ENCODE measurements at places on chromosomes 5 and 9.

DNA sequence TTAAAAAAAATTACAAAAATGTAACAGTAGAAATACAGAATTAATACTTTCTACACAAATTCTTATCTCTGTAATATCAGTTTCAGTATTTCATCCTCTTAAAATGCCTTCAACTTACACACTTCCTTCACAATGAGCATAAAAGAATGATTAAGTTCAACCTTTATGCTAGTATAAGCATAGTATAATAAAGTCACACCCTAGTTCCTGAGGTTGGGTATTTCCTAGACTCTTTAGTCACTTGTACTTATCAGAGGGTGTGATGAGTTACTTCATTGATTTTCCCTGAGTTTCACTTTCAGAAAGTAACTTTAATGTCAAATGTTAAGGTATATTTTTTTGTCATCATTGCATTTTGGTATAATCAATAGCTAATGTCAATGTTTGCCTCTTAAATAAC lies 302.4 kb downstream of the PDE4D start:
- no peak for DNase-seq

DNA sequence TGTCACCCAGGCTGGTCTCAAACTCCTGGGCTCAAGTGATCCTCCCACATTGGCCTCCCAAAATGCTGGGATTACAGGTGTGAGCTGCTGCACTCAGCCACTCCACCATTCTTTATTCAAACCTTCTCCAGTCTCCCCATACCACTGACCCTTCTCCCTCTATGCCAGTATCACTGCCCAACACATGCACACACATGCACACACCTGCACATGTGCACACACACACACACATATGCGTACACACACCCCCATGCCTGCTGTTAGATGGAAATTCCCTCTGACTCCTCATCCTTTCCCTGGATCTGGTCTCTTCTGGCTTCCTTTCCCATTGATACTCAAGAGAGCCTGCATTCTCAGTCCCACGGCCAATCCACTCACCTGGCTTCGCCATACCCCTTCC lies 170.0 kb downstream of the CRB2 start:
- DNase-seq = no peak

- no peak for DNase-seq
These were observed 126.1 kb upstream of the NFIB start for GRCh38 chr9:14440062-14440461.

- no peak for DNase-seq
These were observed 27.8 kb downstream of the TNFSF15 start for GRCh38 chr9:114777821-114778609.

- DNase-seq = no peak
These were observed 300.0 kb downstream of the YTHDC2 start for GRCh38 chr5:113813466-113813865.

GRCh38 chr9:97985058-97985861 lies 2.1 kb downstream of the ANP32B start:
- DNase-seq = no peak

GRCh38 chr5:55917402-55918086 lies 66.4 kb downstream of the IL31RA start:
- no peak for DNase-seq

DNA sequence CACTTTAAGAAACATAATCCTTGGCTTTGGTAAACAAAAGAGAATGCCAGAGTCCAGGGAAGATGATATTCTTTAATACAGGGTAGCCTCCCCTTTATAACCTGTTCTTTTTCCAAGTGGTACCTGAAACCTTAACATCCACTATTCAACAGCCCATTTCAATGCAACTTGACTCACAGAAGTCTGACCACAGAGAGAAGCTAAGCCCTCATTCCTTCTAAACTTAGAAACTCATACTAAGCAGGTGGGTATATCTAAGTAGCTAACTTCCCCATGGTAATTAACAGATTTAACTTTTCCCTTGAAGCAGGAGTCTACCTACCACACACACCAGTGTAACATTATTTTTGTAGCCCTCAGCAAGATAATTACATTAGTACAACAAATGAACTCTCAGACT lies 91.9 kb downstream of the CEMIP2 start:
- DNase-seq = no peak

- DNase-seq = no peak
These were observed 163.7 kb downstream of the ALDH1A1 start for GRCh38 chr9:72788966-72789735.

GRCh38 chr5:15260356-15261268 lies 239.4 kb upstream of the FBXL7 start:
- no peak for DNase-seq

DNA sequence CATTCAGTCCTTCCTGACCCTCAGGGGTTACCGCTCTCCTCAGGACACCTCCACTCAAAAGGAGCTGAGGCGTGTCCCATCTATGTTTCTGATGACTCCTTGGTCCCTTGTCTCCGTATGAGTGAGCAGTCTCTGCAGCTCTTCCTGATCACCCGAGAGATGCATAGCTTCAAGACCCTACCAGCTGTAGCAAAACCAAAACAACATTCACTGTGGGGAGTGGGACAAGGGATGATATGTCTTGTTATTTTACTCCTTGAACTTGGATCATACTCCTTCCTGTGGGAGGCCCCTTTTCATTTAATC lies 14.4 kb downstream of the GLDC start:
- no peak for DNase-seq

- peak; percentile 69 for DNase-seq
These were observed 25.1 kb downstream of the ERGIC1 start for GRCh38 chr5:172858990-172859811.

- no peak for DNase-seq
These were observed 32.7 kb upstream of the FSD1L start for GRCh38 chr9:105414947-105415661.

GRCh38 chr9:91101611-91102168 lies 260.0 kb downstream of the AUH start:
- no peak for DNase-seq

DNA sequence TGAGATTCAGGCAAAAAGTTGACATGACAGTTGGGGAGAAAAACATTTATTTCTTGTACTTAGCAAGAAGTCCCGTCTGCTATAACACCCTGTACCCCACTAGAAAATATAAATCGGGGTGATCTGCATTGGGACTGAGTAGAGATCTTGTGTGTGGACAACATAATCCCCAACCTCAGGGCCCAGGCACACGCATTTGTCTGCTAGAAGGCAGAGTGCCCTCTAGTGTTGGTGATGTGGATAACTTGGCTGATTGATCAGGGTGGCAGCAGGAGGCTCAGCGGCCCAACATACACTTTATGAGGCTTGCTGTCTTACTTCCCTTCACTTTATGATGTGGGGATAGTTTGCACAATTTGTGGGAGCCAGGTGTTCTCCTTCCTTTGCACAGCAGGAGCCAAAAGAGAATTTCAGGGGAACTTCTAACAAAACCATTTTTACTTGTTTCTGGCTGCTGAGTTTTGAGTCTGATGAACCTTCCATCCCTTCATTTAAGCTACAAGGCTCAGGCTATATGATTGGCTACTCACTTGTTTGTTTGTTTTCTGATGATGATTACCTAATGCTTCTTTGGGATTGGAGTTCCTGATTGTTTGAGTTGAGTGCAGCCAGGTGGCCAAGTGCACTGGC lies 263.2 kb downstream of the DMAC1 start:
- peak; percentile 46 for DNase-seq

GRCh38 chr5:168300326-168301182 lies 9.1 kb downstream of the WWC1 start:
- no peak for DNase-seq

DNA sequence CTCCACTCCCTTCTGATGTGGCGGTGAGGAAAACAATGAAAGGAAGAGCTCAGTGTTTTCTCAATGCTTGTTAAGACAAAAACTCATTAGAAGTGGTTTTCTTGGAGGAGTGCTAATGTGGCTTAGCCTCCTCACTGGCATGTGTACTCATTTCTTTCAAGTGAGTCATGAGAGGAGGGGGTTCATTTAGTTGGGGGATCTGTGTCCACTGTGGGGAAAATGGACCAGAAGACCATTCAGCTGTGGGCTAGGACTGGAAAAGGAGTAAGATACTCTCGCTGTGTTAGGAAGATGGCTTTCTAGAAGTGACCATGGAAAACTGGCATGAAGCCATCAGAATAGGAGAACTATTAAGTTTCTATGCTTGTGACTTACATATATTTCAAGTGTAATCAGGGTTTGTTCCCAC lies 23.5 kb downstream of the KLF9 start:
- no peak for DNase-seq

- peak; percentile 75 for DNase-seq
These were observed 19.3 kb upstream of the CAMSAP1 start for GRCh38 chr9:135926402-135927194.

DNA sequence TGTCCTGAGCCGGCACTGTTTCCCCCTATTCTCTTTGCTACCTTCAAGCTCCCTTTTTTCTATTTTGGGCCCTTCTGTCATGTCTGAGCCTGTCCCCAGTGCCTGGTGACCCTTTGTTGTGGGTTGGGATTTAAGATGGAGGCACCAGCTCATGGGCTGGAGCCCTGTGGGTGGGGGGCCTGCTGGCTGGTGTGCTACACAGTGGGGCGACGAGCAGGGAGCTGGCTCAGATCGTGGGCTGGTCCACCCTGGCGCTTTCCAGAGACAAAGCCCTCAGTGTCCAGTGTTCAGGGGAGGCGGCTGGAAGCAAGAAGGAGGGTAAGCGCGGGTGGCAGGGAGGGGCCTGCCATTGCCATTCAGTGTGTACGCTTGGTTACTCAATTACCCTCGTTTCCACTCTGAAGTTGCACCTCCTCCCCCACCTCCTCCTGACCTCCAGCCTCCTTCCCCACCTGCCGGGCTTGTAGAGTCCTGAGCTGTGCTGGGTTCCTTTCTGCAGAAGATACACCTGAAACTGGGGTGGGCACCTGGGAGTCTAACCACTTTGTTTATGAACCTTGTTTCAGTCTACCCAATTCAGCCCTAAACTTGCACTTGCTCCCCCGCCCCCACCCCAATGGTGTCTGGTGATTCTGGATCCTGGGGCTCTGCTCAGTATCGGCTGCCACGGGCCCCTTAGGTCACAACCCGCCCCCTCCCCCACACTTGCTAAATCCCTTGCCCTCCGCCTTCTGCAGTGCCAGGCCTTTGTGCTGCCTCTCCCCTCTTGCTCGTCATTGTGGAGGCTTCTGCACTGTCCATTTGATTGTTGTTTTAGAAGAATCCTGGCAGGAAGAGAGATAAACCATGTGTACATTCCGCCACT lies 49.9 kb downstream of the MVB12B start:
- no peak for DNase-seq

GRCh38 chr5:72101828-72102227 lies 5.4 kb upstream of the MAP1B start:
- DNase-seq = no peak

DNA sequence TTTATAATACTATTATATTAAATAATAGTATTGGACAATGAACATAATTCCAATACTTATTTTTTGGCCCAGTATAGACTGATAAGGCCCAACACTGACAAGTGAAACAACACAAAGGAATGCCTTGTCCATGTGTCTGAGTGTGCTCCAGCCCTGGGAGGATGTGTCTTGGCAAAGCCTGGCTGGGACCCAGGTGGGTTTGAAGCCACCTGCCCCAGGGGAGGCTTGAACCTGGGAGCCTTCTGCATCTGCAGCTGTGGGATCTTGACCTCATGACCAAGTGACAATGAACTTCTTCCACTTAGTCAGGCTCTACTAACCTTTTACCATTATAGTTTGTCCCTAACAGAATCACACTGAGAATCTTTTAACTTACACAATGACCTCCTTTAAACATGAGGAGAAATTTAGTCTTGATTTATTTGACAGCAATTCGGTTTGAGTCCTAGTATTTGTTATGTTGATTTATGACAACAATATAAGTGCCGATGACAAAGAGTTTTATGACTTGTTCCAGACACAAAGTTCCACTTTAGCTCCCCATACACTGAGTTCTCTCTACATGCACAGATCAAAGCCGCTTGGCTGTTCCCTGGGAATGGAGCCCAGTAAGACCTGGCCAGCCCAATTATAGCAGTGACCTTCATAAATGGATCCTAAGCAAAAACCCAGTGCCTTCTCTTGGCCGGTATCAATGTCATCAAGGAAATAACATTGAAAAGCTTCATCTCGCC lies 294.5 kb downstream of the CTNND2 start:
- no peak for DNase-seq

GRCh38 chr5:108818613-108819272 lies 71.0 kb downstream of the FER start:
- no peak for DNase-seq

GRCh38 chr5:140266471-140267200 lies 36.3 kb downstream of the PFDN1 start:
- no peak for DNase-seq

- no peak for DNase-seq
These were observed 3.1 kb upstream of the CATSPER3 start for GRCh38 chr5:134964359-134965270.

DNA sequence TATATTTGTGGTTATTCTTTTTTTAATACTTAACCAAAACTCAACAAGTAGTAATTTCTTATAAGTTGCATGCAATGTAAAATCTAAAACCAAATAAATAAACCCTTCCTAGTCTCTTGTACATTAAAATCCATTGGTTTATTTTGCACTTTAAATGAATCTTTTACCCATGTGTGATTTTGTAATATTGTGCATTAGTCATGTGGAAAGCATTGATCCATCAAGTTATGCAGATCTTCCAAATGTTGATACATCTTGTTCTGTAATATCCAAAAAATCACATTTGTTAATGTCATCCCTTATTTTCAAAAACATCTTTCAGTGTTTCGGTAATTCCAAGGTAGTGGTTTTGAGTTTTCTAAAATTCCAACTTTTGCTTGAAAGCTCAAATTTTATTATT lies 63.3 kb downstream of the CWC27 start:
- no peak for DNase-seq

- peak; percentile 81 for DNase-seq
These were observed at the start of gene HACD4 for GRCh38 chr9:21031091-21031807. HACD4 (minus strand) TSS chr9:21031640; CDS start chr9:21031590, 50 bp downstream.

DNA sequence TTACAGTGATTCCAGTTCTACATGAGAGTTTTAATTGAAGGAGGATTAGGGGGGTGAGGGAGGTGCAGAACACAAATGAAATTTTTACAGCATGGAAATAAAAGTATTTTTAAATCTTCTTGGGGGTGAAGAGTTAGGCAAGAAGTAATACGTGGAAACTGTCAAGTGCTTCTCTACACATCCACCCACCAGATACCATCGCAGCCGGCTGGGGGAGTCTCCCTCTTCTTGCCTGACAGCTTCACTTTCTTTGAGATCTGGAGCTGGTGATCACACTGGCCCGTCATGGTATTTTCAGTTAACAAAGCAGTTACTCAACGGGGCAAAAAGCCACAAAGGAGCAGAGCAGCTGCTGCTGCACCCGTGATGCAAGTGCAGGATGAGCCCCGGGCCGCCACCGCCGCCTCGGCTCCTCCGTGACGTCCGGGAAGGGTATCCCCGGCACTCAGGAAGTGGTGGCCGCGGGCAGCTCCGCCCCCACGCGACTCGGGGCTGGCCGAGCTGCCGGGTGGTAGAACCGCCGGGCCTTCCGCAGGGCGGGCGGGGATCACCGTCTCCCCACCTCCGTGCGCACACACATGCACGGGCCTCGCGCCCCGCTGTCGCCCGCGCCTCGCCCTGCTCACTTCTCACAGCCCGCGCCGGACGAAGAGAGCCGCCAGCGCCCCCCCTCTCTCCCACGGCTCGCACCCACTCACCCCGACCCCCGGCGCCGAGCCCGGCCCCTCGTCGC lies 2.4 kb upstream of the NR4A3 start:
- DNase-seq = peak; percentile 94

All from lower lobe of right lung (tissue), 2 donors.